ENCODE measurements at places on chromosomes 6 and 20. TPM values are rescaled to one million over a fixed set of nuclear protein-coding genes. Genes with fewer than 3 reads are reported as not detected.

NKAPL gene
- total RNA-seq: 1.9 TPM

BPIFB1 gene
- total RNA-seq: not detected

SRMS gene
- total RNA-seq: not detected

HLA-DRB1 gene
- total RNA-seq: not detected

QRSL1 gene
- total RNA-seq: 10.4 TPM

NHLRC1 gene
- total RNA-seq: 2.1 TPM

MCHR2 gene
- total RNA-seq: not detected

SLC17A2 gene
- not detected for total RNA-seq

IP6K3 gene
- 1.1 TPM for total RNA-seq

SSTR4 gene
- not detected for total RNA-seq

TBXT gene
- not detected for total RNA-seq

MUC21 gene
- total RNA-seq: not detected

MYMX gene
- total RNA-seq: not detected

FOXS1 gene
- 1.1 TPM for total RNA-seq

CCR6 gene
- total RNA-seq: not detected

CSNK2B gene
- total RNA-seq: 73.6 TPM

SLC22A7 gene
- total RNA-seq: not detected

CNPY3 gene
- total RNA-seq: 58.5 TPM

AIF1 gene
- not detected for total RNA-seq

GINS1 gene
- total RNA-seq: 1.5 TPM

NHSL1 gene
- 7.4 TPM for total RNA-seq

HMGCLL1 gene
- not detected for total RNA-seq

NCOA6 gene
- 3.3 TPM for total RNA-seq

HRH3 gene
- not detected for total RNA-seq

PLG gene
- not detected for total RNA-seq

TMEM217 gene
- total RNA-seq: 1.2 TPM

NRN1 gene
- 0.30 TPM for total RNA-seq

PRRT1 gene
- total RNA-seq: 0.09 TPM

TNNC2 gene
- not detected for total RNA-seq

SLC52A3 gene
- total RNA-seq: not detected

PREX1 gene
- 2.1 TPM for total RNA-seq

CAGE1 gene
- not detected for total RNA-seq

DPPA5 gene
- total RNA-seq: not detected

DCDC2 gene
- not detected for total RNA-seq

BHLHE23 gene
- total RNA-seq: not detected

KCNQ5 gene
- 5.0 TPM for total RNA-seq

MATN4 gene
- not detected for total RNA-seq

FGD2 gene
- not detected for total RNA-seq

PSMA7 gene
- 320 TPM for total RNA-seq

NKX2-2 gene
- not detected for total RNA-seq

BPHL gene
- 15.6 TPM for total RNA-seq

ELOVL2 gene
- 0.89 TPM for total RNA-seq

ANKRD66 gene
- not detected for total RNA-seq

CYP21A2 gene
- 0.14 TPM for total RNA-seq

DNMT3B gene
- total RNA-seq: 1.5 TPM

TTK gene
- total RNA-seq: 14.6 TPM

Data from smooth muscle cell of the umbilical artery (primary cell).